Activated T-helper 2 cell treated with anti-CD3 and anti-CD28 coated beads, Interferon-gamma antibody, Interleukin-2, Interleukin-4, amounts not matched to agents 10 μg/mL and 5 μg/mL and 100 μg/mL, durations not matched to agents 14 hours and 24 hours and 36 hours (primary cell): ENCODE measurements at places on chromosomes 16 and 17. TPM values are rescaled to one million over a fixed set of nuclear protein-coding genes. Genes with fewer than 3 reads are reported as not detected.

ACE gene
- total RNA-seq, result not detected in 2 replicates

DNA sequence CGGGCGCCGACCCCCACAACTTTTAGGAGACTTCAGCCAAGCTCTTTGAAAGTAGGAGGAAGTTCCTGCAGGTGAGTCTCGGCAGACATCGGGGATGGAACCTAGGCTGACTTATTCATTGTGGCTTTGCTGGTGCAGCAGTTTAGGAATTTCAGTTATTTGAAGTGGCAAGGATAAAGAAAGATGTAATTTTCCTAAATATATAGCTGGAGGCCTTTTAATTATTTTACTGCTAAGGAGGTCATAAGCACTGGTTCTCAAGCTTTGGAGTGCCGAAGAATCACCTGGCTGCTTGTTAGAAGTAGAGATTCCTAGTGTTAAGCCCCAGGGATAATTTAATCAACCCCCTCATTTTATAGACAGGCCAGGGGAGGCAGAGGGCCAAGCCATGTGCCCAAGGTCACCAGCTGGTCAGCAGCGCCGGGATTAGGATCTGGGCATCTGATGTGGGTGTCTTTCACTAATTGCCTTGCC is 28.9 kb upstream of the BCAR1 start:
- no peak for DNase-seq

FBXW10 gene
- not detected in 2 replicates for total RNA-seq

GNAO1 gene
- 0.57 and 0.83 TPM in 2 replicates for total RNA-seq

EPX gene
- not detected in 2 replicates for total RNA-seq

DNA sequence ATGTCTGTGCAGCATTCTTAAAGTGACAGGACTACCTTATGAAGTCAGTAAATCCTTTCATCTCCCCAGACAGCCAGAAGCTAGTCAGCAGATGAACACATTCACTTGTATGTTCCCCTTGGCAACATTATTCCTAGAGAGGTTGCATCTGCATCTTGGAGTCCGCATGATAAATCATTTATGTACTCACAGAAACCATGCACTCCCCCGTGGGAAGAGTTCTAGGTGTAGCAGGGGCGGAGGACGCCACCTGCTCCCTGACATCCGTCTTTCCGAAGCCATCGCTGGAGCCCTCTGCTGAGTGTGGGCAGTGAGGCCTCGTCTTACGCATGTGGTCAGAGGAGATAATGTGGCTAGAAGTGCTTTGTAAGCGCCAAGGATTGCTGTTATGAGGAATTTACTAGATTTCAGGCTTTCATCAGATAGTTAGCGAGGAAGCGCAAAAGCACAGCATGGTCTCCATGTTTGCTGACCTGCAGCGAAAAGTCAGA is 144.5 kb downstream of the RPTOR start:
- DNase-seq, result no peak

- no peak for DNase-seq
These were observed 11.2 kb downstream of the SPNS3 start for GRCh38 chr17:4444782-4445473.

DNA sequence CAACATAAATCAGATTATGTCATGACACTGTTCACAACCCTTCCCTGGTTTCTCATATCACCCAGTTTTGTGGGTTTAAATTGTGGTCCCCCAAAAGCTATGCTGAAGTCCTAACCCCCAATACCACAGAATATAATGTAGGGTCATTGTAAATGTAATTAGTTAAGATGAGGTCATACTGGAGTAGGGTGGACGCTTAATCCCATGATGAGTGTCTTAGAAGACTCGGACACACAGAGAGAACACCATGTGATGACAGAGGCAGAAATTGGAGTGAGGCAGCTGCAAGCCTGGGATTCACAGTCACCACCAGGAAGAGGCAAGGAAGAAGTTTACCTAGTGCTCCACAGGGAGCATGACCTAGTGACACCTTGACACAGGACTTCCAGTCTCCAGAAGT is 197.8 kb downstream of the SALL1 start:
- DNase-seq, result no peak
